ENCODE measurements at places on chromosomes 16 and 17.

DNA sequence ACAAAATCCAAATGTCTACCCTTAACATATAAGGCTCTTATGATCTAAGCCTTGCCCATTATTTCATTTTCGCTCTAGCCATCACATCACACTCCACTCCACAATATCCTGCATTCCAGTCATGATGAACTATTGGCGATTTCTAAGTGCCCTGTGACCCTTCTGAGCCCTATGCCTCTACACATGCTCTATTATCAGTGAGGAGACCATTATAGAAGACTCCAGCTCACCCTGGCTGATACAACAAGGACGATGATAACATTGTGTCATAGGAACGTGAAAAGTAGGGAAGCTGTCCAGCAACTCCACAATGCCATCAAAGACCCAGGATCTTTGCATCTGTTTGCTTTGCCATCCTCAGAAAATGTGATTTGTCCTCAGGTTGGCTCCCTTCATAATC lies 29.6 kb upstream of the GNAO1 start:
- DNase-seq, result no peak

DNA sequence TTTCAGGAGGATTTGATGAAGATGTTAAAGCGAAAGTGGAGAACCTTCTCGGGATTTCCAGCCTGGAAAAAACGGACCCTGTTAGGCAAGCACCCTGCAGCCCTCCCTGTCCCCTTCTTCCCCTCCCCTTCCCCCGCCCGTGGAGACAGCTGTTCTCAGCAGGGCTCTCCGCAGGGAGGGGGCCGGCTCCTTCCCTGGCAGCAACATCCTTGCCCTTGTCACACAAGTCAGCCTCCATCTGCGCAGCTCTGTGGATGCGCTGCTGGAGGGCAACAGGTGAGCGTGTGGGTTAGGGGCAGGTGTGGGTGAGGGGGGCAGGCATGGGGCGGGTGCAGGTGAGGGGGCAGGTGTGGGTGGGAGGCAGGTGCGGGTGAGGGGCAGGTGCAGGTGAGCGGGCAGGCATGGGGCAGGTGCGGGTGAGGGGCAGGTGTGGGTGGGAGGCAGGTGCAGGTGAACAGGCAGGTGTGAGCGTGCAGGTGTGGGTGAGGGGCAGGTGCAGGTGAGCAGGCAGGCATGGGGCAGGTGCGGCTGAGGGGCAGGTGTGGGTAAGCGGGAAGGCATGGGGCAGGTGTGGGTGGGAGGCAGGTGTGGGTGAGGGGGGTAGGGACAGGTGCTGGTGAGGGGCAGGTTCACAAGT lies 9.4 kb downstream of the CYBC1 start:
- DNase-seq, result no peak

DNA sequence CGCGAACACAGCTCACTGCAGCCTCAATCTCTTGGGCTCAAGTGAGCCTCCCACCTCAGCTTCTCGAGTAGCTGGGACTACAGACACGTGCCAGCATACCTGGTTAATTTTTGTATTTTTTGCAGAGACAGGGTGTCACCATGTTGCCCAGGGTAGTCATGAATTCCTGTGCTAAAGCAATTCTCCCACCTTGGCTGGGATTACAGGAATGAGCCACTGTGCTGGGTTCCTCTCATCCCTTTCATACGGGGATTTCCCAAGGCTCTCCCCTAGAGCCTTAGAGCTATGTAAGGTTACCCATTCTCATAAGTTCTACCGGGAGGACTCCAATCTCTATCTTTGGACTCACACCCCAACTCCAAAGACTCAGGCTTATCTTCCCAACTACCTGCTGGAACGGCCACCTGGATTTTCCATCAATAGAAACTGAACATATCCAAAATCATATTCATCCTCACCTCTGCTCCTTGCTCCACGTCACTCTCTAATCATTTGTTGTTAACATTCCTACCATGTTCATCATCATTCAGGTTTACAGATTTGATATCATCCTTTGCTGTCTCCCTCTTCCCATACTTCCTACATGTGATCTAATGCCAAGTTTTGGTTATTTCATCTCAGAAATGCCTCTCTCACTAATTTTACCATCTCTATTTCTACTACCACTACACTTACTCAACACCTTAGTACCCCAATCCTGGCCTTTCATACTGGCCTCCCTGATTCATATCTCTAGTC lies 92.5 kb downstream of the NCOR1 start:
- DNase-seq, result peak; percentile 19

- no peak for DNase-seq
Observed at GRCh38 chr16:81826523-81826922, 47.4 kb downstream of the PLCG2 start.

DNA sequence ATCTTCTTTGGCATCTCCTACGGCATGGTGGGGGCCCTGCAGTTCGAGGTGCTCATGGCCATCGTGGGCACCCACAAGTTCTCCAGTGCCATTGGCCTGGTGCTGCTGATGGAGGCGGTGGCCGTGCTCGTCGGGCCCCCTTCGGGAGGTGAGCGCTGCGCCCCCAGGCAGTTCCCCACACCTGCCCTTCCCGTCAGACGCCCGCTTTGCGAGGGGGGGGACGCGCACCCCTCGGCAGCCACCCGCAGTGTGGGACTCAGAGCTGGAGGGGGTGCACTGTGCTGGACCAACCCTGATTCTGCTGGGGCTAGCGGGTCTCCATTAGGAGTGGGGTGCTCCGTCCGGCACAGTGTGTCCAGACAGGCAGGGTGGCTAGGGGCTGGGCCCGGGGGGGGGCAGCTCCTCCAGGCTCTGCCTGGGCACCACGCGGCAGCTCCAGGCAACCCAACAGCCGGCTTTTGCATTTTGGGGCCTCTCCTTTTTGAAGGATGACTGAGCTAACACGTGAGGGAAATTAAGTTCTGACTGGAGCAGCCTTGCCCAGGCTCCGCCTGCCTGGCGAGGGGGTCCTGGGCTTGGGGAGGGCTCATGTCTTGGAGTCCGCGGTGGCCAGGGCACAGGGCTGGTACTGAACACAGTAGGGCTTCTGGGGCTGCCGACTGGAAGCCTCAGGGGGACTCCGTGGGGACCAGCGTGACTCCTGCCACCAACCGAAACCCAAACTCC lies 9.1 kb downstream of the SLC16A3 start:
- DNase-seq, result no peak

Measured in EL (cell line).